NCI-H1048 (cell line): ENCODE measurements at places on chromosomes 7 and 10.
A peak's percentile ranks its signal among the peaks of the same experiment; 100 is the strongest.

GRCh38 chr10:131810036-131810804 lies 90.6 kb upstream of the PPP2R2D start:
- DNase-seq: no peak

GRCh38 chr7:50659329-50659965 lies 94.2 kb upstream of the DDC start:
- DNase-seq: no peak

- DNase-seq: no peak
These were observed 68.7 kb downstream of the SGMS1 start for GRCh38 chr10:50554995-50555568.

DNA sequence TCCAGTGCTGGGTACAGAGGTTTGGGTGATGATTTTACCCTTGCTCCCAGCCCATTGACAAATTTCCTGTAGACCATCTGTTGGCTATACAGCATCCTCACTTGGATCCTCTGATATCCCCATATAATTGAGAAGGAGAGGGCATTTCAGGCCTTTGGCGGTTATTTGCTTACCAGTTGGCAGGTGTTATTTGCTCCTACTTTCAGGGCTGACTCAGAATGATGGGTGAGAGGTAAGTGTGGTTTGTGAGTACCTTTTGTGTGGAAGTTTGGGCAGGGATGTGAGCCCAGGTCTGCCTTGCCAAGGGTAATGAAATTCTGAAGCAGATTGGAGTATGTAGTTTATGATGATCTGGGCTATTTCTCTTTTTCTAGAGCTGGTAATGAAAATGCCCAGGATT lies 93.6 kb downstream of the LRMDA start:
- DNase-seq: no peak

DNA sequence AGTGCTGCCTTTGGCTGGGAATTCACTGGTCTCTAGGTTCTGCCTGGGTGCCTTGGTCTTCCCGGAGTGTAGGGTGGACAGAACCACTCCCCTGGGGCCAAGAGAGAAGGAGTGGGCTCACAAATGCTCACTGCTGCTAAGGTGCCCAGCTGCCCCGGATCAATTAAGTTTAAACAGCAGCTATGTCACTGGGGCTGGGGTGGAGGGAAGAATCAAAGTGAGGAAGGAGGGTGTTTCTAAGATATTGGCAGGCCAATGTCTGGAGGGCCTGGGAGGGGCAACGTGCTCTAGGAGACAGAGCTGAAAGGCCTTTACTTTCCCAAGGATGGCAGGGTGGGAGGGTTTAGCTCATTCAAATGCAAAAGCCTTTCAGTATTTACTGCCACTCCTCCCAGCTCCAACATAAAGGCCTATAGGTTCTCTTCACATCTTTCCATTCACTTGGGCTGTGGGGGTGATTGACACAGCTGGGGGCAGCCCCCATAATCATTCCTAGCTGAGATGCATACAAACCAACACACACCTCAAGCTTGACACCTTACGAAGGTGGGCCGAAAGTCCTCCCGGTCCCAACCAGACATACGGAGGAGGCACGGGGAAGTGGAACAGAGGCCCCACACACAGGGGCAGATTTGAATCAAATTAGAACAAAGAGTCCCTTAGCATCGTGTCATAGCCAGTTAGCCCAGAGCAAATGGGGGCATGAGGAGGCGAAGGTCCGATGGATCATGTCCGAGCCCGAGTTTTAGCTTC lies 108.0 kb upstream of the EFCAB10 start:
- no peak for DNase-seq

GRCh38 chr7:30974605-30975255 lies 11.0 kb downstream of the GHRHR start:
- no peak for DNase-seq

- no peak for DNase-seq
These were observed 348.7 kb upstream of the LRGUK start for GRCh38 chr7:133778472-133778871.

- DNase-seq: no peak
These were observed 15.2 kb upstream of the EXOC6 start for GRCh38 chr10:92832998-92833650.

- no peak for DNase-seq
These were observed 63.4 kb upstream of the DDC start for GRCh38 chr7:50628434-50629084.

DNA sequence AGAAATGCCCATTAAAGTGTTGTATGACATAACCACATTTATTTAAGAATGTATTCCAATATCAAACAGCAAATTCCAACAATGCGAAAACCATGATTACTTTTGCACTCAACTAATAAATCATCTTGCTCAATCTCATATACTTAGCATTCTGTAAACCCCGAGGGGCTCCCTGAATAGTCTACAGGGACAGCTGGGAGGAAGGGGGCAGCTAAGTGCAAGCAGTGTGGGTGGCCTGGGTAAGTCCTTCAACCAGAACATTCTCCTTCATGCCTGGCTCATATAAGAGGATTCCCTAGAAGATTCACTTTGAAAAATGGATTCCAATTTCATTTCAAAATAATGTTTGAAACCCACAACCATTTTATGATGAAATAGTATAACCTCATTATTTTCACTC lies 355.5 kb downstream of the CDC14C start:
- DNase-seq: no peak

GRCh38 chr10:20817116-20817515 lies 80.0 kb downstream of the NEBL start:
- DNase-seq: no peak

- no peak for DNase-seq
These were observed 66.9 kb downstream of the STK17A start for GRCh38 chr7:43649755-43650274.

DNA sequence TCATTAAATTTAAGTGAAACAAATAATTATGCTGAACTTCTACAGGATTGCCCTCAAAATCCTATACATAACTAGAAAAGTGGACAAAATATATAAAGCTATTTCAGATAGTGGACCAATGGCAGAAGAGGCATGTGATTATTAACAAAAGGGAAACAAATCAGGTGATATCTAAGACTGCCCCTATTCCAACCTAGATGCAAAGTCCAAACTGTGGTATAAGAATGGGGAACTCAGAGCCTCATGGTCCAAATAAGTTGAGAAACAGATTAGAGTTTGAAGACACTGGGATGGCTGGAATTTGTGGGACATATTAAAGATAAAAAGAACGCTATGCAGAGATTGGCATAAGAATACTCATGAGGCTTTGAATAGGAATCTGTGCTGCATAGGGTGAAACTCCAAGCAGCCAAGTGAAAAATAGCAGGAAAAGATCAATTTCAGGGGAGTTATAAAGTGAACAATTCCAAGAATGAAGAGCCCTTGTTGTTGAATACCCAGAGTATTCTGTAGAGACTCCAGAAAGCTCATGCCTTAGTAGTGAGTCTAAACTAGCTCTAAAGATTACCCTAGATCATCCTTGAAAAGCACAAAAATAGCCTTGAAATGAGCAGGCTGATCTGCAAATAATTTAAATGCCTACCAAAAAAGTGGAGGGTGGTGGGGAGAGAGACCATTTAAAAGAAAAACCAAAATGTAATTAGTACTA lies 152.4 kb downstream of the IMMP2L start:
- DNase-seq: no peak

DNA sequence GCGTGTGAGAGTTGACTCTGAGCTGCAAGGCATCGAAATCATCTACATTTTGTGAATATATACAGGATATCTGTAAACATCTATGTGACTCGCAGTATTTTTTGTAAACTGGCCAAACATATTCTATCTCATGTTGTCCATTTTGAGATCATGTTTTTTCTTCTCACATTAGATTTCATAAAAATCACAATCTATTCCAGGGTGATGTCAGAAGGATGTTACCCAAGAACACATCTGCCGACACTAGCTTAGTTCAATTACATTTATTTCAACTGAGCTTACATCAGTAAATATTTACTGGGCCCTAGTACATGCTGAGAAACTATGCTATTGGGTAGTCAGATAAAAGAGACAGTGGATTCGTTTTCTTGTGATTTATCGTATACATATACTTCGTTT lies 2.5 kb upstream of the BUB3 start:
- no peak for DNase-seq

DNA sequence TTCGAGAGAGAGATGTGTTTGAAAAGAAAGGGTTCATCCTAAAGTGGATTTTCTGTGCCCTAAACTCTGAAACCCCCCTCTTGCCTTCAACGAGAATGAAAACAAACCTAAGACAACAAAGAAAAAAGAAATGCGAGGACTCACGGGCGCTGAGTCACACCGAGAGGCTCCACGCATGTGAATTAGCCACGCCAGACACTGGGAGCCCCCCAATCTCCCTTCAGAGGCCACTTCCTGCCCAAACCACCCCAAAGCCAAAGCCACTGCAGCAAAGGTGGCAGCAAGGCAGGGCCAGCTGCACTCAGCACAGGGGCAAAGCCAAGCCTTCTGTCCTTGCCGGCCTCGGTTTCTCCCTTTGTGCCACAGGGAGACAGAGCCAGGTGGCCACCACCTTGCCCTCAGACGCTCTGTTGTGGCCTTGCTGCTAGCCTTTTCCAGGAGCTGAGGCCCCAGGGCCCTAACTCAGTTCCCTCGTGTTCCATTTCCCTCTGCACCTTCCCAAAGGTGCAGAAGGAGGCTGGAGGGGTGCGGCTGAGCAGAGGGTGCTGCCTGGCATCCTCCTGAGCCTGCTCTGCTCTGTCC lies 93.3 kb downstream of the FAM53B start:
- DNase-seq: no peak

- DNase-seq: no peak
These were observed 99.1 kb upstream of the SEC61G start for GRCh38 chr7:54858008-54858692.

- DNase-seq: no peak
These were observed 274.6 kb upstream of the COBL start for GRCh38 chr7:51591223-51591622.

DNA sequence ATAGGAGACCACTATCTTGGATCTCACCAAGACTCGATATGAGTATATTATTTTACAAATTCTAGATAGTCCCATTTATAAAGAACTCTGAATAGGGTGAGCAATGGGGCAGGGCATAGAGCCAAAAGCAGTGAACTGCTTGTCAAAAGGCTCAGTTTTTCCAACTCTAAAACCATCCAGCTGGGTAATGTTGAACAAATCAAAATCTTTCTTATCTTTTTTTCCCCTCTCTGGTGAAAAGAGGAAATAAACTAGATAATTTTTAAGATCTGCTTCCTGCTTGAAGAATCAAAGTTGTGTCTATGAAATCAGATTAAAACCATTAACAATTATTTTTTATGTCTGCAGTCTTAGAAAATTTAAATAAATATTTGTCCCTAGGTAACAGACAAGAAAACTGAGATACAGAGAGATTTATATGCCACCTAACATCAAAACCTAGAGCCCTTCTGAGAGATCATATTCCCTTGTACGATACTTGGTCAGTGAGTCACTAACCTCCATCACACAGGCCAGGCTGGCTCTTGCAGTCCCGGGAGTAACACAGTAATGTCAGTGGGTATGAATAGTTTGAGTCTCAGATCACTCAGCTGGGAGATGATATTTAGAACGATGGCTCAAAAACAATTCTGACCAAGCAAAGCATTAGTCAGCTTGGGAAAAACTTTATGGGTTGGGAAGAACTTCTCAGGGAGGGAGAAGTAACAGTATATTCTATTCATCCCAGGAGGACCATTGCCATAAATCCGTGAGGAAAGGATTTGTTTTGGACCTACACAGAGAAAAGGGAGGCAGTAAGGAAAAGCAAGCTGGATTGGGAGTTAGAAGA lies 178.8 kb downstream of the REEP3 start:
- no peak for DNase-seq

DNA sequence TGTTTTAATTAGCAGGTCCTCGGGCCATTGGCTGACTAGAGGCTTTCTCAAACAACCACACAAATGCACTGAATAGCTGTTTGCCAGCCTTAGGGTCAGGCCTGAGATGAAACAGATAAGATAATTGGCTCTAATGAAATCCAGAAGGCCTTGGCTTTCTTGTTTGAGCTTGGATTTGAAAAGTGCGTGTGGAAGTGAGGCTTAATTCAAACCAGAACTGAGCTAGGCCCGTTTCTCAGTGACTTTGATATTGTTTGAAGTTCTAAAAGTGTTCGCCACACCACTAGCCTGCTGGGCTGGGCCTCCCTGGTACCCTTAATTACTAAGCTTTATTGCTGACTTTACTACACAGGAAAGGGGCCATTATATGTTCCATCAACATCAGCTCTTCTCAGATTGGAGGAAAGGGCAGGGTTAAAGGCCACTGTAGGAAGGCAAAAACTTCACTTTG lies 270.6 kb downstream of the TWIST1 start:
- DNase-seq: peak; percentile 7

- DNase-seq: no peak
These were observed 71.8 kb downstream of the SEMA3A start for GRCh38 chr7:84122582-84123360.

- DNase-seq: no peak
These were observed 3.0 kb downstream of the RET start for GRCh38 chr10:43079856-43080255.

- DNase-seq: no peak
These were observed 107.7 kb upstream of the BTBD16 start for GRCh38 chr10:122163174-122164022.

DNA sequence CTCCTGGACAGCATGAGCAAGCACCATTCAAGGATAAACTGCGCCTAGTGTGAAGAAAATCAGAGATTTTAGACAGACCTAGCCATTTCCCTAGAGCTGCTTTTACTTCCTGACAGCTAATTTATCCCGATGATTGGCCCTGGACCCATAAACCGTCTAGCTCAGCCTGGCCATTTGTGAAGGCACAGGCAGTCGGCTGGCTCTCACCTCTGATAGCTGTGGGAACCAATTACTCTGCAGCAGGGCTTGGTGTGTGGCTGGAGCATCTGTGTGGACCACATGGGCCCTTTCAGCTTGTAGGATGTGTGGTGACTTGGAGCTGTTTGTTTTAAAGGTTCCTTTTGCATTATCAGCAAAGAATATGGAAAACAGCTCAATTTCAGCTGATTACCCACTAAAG lies 111.1 kb upstream of the NPY start:
- no peak for DNase-seq

- no peak for DNase-seq
These were observed 1.0 kb downstream of the TLL2 start for GRCh38 chr10:96512524-96513304.

- DNase-seq: no peak
These were observed 22.8 kb upstream of the GPR26 start for GRCh38 chr10:123643315-123643714.

- DNase-seq: no peak
These were observed 18.9 kb downstream of the ABI1 start for GRCh38 chr10:26841733-26842317.

DNA sequence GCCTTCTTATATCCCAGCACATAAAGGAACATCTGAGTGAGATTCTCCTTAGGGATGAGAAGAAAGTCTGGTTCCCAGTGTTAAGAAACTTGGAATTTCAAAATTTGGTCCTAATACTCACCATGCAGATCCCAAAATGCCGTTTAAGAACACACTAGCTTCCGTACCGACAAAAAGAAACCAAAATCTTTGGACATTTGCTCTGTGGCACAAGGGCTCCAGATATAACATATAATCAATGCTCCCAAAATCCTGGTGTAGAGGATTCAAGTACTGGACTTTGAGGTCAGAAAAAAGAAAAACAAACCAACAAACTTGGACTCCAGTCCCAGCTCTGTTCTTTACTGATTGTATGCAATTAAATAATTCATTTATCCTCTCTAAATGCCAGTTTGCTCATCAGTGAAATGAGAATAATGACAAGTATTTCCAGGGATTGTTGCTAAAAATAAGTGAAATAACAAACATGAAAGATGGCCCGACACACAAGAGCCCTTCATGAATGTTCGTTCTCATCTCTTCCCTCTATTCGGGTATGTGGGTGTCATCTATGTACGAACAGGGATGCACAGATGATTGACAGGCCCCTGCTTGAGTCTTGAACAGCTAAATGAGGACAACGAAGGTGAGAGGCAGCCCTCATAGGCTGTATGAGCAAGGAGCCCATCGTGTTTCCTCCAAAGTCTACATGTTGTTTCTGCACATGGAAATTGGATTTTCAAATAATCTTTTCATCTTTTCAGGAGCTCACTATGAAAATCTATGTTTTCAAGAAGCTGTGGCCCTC lies 48.6 kb upstream of the NEBL start:
- DNase-seq: no peak
